ENCODE measurements at places on chromosomes 1 and 21.
A peak's percentile ranks its signal among the peaks of the same experiment; 100 is the strongest.

- H3K27me3 ChIP-seq = peaks cover 19% of the 10 kb centered on the region
- DNase-seq = peak; percentile 73
- H3K36me3 ChIP-seq = no peaks in the 10 kb centered on the region
Measured at GRCh38 chr1:153572569-153573015, 6.9 kb upstream of the S100A2 start.

GRCh38 chr1:203536575-203536974 is 42.6 kb downstream of the OPTC start:
- H3K4me1 ChIP-seq = no peaks in the 10 kb centered on the region
- no peaks in the 10 kb centered on the region for H3K36me3 ChIP-seq
- no peak overlapping the region for H3K4me3 ChIP-seq
- peaks cover 7% of the 10 kb centered on the region for H3K27me3 ChIP-seq
- no peak overlapping the region for H3K27ac ChIP-seq
- no peak for DNase-seq

DNA sequence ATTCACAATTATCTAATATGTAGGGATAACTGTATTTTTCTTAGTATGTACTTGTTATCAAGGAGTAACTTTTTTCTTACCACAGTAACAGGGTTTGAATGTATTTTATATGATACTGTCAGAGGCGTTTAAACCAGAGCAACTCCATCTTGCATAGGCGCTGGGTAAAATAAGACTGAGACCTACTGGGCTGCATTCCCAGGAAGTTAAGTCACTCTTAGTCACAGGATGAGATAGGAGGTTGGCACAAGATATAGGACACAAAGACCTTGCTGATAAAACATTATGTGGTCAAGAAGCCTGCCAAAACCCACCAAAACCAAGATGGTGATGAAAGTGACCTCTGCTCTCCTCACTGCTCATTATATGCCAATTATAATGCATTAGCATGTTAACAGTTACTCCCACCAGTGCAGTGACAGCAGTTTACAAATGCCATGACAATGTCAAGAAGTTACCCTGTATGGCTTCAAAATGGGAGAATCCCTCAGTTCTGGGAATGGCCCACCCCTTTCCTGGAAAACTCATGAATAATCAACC is 64.8 kb downstream of the RPE65 start:
- no peaks in the 10 kb centered on the region for H3K27me3 ChIP-seq
- DNase-seq = no peak
- no peak overlapping the region for H3K4me3 ChIP-seq
- no peaks in the 10 kb centered on the region for H3K36me3 ChIP-seq
- H3K4me1 ChIP-seq = no peaks in the 10 kb centered on the region

DNA sequence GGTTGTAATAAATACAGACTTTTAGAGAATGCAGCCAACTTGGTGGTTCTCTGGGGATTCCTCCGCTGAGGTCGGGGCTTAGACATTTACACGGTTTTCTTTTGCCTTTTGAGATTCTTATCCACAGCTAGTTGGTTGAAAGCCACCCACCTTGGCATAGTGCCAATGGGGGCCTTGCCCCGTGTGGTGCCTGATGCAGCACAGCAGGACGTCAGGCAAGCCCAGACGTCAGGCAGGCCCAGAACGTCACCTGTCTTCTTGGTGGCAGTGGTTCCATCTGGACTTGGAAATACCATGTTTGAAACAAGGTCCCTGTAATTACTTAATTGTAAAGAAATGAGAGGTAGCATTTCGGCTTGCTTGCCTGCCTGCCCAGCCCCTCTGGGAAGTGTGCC is 78.5 kb downstream of the GALNT2 start:
- H3K4me1 ChIP-seq = peaks cover 43% of the 10 kb centered on the region
- no peak overlapping the region for H3K4me3 ChIP-seq
- no peak overlapping the region for H3K27ac ChIP-seq
- H3K27me3 ChIP-seq = no peaks in the 10 kb centered on the region
- no peak for DNase-seq

DNA sequence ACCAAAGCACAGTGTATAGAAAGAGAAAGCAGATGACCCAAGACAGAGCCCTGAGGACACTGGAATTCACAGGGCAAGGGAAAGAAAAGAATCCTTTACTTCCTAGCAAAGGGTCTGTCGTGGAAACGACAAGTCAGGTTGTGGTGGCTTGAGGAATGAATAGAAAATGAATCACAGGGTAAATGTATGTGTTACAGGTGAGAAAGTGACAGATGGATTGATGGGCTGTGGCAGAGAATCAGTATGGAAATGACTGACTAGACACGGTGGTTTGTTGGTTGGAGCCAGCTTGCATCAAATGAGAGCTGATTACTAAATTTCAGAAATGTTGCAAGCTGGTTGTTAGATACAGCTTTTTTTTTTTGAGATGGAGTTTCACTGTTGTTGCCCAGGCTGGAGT is 46.9 kb downstream of the PTP4A2 start:
- H3K4me1 ChIP-seq = peaks cover 54% of the 10 kb centered on the region
- H3K27me3 ChIP-seq = no peaks in the 10 kb centered on the region

GRCh38 chr1:2228694-2229036 is 546 bp downstream of the SKI start:
- peaks cover 32% of the 10 kb centered on the region for H3K4me1 ChIP-seq
- H3K27ac ChIP-seq = peak overlapping the region; percentile 89
- H3K4me3 ChIP-seq = peak overlapping the region; percentile 90
- no peak for DNase-seq
- H3K36me3 ChIP-seq = peaks cover 13% of the 10 kb centered on the region

DNA sequence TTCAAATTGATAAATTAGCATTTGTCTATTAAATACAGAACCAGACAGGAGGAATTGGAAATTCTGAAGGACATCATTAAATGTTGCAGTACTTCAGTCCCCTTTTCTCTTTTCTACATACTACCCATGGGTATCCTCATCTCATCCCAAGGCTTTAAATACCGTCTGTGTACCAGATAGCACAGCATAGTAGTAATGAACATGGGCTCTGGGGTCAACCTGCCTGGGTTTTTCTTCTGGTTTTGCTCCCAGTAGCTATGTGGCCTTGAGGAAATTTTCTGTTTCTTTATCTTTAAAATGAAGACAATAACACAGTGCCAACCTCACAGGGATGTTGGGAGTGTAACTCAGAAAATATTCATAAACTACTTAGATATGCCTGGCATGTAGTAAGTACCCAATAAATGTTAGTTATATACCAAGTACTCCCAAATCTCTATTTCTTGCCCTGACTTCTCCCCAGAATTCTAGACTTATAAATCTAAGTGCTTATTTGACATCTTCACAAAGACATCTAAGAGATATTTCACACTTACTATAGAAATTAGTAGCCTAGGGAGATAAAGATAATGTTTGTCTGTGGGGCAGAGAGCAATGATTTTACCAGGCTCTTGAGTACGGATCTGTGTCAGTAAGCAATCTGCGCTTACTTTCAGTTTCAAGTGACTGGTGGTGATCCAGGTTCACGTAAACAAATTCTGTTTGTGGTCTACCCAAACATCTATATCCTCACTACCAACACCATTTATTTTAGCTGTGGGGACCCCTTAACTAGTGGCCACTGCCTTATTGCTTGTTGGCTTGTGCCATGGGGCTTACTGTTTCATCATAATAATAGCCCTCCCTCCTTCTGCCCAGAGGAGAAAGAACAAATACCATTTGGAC is 37.3 kb downstream of the VANGL2 start:
- peaks cover 14% of the 10 kb centered on the region for H3K36me3 ChIP-seq
- peak; percentile 68 for DNase-seq
- peaks cover 30% of the 10 kb centered on the region for H3K4me1 ChIP-seq
- peak overlapping the region; percentile 93 for H3K27ac ChIP-seq

- DNase-seq = no peak
- H3K4me3 ChIP-seq = no peak overlapping the region
- no peaks in the 10 kb centered on the region for H3K4me1 ChIP-seq
- H3K27ac ChIP-seq = no peak overlapping the region
- H3K36me3 ChIP-seq = no peaks in the 10 kb centered on the region
- H3K27me3 ChIP-seq = peaks cover 6% of the 10 kb centered on the region
Measured at GRCh38 chr1:165052431-165052830, 304.1 kb downstream of the LMX1A start.

- H3K27ac ChIP-seq = no peak overlapping the region
- DNase-seq = no peak
- no peak overlapping the region for H3K4me3 ChIP-seq
- peaks cover 4% of the 10 kb centered on the region for H3K36me3 ChIP-seq
- H3K27me3 ChIP-seq = no peaks in the 10 kb centered on the region
Measured at GRCh38 chr1:187078321-187078720, 249.6 kb downstream of the PLA2G4A start.

DNA sequence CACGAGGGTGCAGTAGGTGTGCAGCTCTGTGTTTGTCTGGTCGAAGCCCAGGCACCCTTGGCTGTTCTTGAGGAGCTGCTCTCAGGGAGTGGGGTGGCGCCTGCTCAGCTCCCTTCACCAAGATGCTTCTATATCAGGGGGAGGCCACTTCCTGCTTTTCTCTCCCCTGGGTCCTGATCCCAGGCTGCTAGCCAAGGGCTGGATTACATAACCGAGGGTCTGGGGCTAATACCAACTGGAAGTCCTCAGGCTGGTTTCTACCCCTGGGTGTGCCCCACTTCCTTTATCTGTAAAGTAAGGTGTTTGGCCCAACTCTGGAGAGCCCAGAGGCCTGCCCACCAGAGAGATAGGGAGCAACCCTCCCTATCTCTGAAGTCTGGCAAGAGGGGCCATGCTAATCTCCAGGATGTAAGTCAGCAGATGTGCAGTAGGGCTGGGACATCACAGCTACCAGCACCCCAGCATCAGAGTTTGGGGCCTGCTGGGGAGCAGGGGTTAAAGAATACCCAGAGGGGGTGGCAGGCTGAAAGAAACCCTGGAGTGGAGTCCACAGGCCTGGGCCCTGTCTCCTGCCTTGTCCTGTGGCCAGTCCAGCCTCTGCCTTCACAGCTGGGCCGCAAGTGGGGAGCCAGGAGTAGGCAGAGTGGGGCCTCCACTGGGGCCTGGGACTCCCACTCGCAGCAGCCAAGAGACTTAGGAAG is 2.1 kb downstream of the SELENBP1 start:
- H3K27ac ChIP-seq = no peak overlapping the region
- DNase-seq = no peak
- no peaks in the 10 kb centered on the region for H3K4me1 ChIP-seq
- H3K4me3 ChIP-seq = no peak overlapping the region
- H3K36me3 ChIP-seq = no peaks in the 10 kb centered on the region

Measured in activated CD8-positive, alpha-beta memory T cell treated with anti-CD3 and anti-CD28 coated beads, Interleukin-2, amount 10 ng/mL, durations not matched to agents 7 days and 5 days (primary cell).